ENCODE measurements at places on chromosomes 7 and 10. TPM values are rescaled to one million over a fixed set of nuclear protein-coding genes. Genes with fewer than 3 reads are reported as not detected.

The CYP2C19 gene
- polyA plus RNA-seq = not detected

The CTAGE8 gene
- not detected for polyA plus RNA-seq

The STEAP1B gene
- polyA plus RNA-seq = not detected

DNA sequence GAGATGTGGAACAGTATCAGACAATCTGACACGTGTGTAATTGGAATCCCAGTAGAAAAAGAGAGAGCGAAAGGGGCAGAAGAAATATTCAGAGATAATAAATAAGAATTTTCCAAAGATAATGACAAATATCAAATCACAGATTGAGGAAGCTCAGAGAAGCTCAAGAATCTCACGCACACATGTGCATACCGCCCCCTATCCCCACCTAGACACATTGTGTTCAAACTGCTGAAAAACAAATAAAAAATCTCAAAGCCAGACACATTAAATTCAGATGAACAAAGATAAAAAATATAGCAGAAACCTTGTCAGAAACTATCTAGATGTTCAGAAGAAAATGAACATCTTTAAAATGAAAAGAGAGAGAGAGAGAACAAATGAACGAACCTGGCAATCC, 17.2 kb downstream of the SFR1 start:
- no peak overlapping the region for H3K27ac ChIP-seq
- no peaks in the 10 kb centered on the region for H3K36me3 ChIP-seq
- no peak overlapping the region for H3K4me3 ChIP-seq
- H3K27me3 ChIP-seq = no peaks in the 10 kb centered on the region

DNA sequence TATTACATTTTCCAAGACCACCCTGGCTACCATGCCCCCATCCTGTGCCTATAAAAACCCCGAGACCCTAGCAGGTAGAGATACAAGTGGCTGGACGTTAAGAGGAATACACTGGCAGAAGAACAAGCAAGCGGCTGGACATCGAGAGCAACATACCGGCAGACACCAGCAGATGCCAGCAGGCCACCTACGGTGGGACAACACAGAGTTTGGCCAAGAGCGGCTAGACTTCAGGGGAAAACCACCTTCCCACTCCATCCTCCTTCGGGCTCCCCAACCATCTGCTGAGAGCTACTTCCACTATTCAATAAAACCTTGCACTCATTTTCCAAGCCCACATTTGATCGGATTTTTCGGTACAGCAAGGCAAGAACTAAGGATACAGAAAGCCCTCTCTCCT, 70.3 kb downstream of the ORC5 start:
- no peak for DNase-seq
- no peak overlapping the region for H3K4me3 ChIP-seq
- H3K36me3 ChIP-seq = peaks cover 5% of the 10 kb centered on the region

DNA sequence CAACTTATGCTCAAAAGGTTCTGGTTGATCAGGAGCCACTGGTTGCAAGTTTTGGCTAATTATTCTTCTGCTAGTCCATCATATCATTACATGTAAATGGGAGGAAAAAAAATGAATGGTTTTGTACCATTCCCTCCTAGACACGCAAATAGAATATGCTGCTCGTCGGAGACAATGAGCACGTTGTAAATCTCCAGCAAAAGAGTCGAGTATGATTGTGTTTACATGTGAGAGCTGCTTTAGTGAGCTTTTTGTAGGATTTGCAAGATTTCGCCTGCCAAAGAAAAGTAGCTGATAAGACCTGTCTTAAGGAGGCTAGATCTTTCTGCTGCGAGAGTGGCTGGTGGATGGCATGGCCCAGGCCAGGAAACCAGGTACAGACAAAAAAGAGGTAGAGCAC, 109.0 kb downstream of the ZMYND11 start:
- peaks cover 41% of the 10 kb centered on the region for H3K36me3 ChIP-seq
- no peak for DNase-seq
- no peak overlapping the region for H3K4me3 ChIP-seq

DNA sequence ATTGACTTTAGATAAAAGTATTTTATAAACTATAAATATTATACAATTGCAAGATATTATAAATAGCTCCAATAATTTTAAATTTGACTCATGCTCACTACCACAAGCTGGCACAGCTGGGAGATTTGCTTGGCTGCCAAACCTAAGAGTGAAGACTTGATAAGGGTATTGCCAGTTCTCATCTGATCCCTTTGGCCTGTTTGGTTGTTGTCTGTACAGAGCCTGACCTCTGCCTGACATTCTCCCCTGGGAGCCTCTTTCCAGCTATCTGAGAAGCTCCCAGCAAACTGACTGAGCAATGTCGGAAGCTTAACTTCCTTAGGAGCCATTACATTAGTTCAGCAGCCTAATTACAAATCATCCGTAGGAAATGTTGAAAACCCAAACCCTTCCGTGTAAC, 10.2 kb upstream of the LMOD2 start:
- DNase-seq = no peak
- H3K36me3 ChIP-seq = no peaks in the 10 kb centered on the region
- no peak overlapping the region for H3K27ac ChIP-seq
- no peak overlapping the region for H3K4me3 ChIP-seq

DNA sequence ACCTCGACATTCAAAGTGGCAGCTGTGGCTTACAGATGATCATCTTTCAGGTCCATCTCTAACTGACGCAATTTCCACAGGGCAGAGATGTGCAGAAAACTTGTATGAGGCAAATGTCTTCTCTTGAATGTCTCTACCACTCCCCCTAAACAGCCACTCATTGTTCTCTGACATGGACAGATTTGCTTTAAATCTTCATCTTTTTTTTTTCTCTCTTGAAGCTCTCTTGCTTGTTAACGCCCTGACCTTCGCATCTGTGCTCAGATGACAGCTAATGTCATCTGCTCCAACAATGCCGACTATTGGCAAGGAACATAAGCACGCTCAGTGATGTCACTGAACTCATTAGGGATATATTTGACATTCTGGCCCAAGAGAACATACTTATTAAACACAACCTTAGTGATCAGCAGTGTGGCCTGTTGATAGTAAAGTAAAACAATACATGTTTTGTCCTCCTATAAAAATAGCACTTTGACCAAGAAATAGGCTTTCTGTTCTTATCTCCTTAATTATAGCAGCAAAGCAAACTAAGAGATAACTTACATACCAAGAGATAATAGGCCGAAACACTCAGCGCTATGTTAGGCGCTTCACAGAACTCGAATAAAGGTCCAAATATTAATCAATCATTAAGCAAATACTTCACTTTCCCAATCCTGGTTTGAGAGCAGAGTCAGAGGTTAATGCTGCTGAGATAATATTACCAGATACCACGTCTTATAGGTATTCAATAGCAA, 583.5 kb downstream of the PARD3 start:
- no peaks in the 10 kb centered on the region for H3K27me3 ChIP-seq
- H3K36me3 ChIP-seq = no peaks in the 10 kb centered on the region
- H3K4me1 ChIP-seq = peaks cover 56% of the 10 kb centered on the region
- 0 out of 2 replicates have a peak overlapping the region, but pooled peaks have one; percentile 4 for H3K4me3 ChIP-seq
- DNase-seq = peak; percentile 90

- no peaks in the 10 kb centered on the region for H3K36me3 ChIP-seq
- no peak overlapping the region for H3K4me3 ChIP-seq
- H3K4me1 ChIP-seq = no peaks in the 10 kb centered on the region
- H3K27me3 ChIP-seq = no peaks in the 10 kb centered on the region
These were observed 43.2 kb downstream of the PNLIPRP3 start for GRCh38 chr10:116470768-116471415.

GRCh38 chr7:74051629-74052410, 23.8 kb downstream of the ELN start:
- DNase-seq = peak; percentile 56
- H3K4me1 ChIP-seq = peaks cover 14% of the 10 kb centered on the region
- H3K36me3 ChIP-seq = no peaks in the 10 kb centered on the region
- no peak overlapping the region for H3K4me3 ChIP-seq

- H3K4me3 ChIP-seq = no peak overlapping the region
- no peak for DNase-seq
- no peak overlapping the region for H3K27ac ChIP-seq
- H3K27me3 ChIP-seq = no peaks in the 10 kb centered on the region
- H3K36me3 ChIP-seq = no peaks in the 10 kb centered on the region
These were observed 111.0 kb upstream of the ANLN start for GRCh38 chr7:36278620-36279172.

DNA sequence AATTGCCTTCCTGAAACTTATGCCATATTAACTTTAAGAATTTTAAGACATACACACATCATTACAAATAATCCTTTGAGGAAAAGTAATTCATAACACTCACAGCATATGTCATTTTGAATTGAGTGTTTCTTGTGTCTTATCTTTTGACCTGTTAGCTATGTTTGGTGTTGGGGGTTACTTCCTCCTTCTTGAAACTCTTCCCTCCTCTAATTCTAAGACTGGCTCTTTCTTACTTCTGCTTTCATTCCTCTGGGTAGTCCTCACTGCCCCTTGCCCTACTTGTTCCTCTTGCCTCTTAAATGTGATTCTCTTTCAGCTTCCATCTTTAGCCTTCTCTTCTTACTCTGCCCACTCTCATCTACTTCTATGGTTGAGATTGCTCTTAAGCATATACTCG, 28.3 kb upstream of the PIP4K2A start:
- H3K27ac ChIP-seq = no peak overlapping the region
- DNase-seq = no peak
- H3K36me3 ChIP-seq = no peaks in the 10 kb centered on the region
- H3K4me3 ChIP-seq = no peak overlapping the region

DNA sequence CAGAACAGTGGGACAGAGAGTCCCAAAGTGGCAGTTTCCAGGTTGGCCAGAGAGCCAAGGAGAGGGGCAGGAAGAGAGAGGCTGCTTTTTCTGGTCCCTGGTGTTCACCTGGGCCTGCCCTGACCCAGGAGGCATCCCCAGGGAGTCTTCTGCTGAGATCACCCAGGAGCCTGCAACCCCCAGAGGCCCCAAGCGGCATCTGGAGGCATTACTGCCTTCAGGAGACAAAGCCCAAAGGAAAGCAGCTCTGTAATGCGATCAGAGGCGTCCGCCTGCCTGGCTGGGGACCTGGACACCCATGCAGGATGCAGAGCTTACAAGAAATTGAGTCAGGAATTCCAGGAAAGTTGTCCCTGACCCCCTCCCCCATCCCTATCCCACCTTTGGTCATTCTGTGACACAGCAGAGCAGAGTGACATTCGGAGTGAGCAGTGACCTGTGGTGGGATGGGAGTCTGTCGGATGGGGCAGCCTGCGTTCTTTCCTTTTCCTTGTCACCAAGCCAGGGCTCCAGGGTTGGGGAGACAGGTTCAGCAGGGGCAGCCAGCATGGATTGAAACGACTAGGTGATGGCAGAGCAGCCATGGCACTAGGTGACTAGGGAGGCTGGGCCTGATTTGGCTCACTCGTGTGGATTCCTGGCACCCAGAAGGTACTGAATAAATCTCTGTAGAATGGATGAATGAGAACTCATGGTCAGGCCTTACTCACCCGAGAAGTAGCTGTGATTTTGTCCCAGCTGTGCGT, 10.4 kb downstream of the UNC5B start:
- no peak overlapping the region for H3K4me3 ChIP-seq
- no peak for DNase-seq

GRCh38 chr7:24337180-24337579, 53.2 kb downstream of the NPY start:
- peaks cover 4% of the 10 kb centered on the region for H3K27me3 ChIP-seq
- no peaks in the 10 kb centered on the region for H3K36me3 ChIP-seq

DNA sequence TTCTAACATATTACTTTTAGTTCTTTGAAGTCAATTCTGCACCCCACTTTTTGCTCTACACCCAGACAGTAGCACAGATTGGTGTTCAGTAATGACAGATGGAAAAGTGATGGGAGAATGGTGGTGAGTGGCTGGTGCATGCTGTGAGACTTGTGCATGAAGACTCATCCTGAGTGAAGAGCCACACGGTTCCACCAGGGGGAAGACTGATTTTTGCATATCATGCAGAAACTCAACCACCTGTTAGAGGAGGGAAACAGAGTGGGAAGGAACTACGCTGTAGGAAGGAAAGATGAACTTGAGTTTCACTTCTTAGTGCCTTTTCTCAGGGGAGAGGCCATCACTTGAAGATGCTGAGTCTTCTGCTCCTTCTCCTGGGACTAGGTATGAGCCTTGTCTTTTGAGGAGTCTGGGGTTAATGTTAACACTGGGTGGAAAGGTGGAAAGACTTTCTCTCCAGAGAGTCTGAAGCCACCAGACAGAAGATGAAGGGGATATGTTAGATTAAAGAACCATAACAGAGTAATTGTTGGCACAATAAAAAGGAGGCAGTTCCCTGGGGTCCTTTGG, 9.3 kb upstream of the PRSS1 start:
- no peaks in the 10 kb centered on the region for H3K27me3 ChIP-seq
- H3K27ac ChIP-seq = no peak overlapping the region
- no peak overlapping the region for H3K4me3 ChIP-seq

DNA sequence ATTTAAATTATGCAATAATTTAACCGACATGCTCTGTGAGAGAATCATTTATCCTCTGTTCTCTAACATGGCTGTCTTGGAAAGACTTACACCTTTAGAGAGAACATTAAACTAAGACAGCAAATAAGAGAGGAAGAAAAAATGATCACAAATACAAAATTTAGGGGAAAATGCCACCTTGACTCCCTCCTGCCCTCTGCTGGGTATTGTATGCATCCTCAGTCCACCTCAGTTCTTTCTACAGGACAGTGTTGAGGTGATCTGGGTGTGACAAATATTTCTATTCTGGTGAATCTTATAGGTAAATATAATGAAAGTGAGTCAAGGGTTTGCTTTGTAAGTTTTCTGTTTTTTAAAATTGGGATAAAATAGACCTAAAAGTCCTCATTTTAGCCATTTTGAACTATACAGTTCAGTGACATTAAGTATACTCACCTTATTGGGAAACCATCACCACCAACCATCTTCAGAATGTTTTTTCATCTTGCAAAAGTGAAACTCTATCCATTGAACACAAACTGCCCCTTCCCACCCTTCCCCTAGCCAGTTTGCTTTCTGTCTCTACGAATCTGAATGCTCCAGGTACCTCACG, 61.5 kb upstream of the ELMO1 start:
- no peaks in the 10 kb centered on the region for H3K27me3 ChIP-seq
- no peaks in the 10 kb centered on the region for H3K4me1 ChIP-seq
- H3K36me3 ChIP-seq = no peaks in the 10 kb centered on the region
- peak; percentile 4 for DNase-seq
- no peak overlapping the region for H3K4me3 ChIP-seq

DNA sequence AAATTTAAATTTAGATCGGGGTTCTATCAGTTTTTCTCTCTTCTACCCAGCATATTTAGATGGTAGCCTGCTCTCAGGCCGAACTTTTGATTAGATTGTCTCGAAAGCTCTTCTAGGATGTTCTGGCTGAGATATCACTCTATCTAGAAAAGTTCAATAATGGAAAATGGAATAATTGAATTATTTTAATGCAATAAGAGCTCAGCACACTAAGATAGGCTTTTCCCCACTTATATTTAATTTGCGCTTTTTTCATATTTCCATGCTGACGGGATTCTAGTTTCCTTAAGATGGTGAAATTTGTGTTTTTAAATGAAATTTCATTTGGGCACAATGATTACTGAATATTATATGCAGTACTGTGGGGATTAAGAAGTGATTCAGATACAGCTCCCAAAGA, 73.7 kb downstream of the PIK3CG start:
- no peaks in the 10 kb centered on the region for H3K36me3 ChIP-seq
- H3K4me1 ChIP-seq = no peaks in the 10 kb centered on the region
- no peak overlapping the region for H3K4me3 ChIP-seq
- DNase-seq = no peak
- no peaks in the 10 kb centered on the region for H3K27me3 ChIP-seq

All from HepG2 (cell line).